ENCODE measurements at places on chromosomes 3 and 15.
A peak's percentile ranks its signal among the peaks of the same experiment; 100 is the strongest.

GRCh38 chr3:150409125-150409511 lies 1.0 kb downstream of the TSC22D2 start:
- DNase-seq: no peak

DNA sequence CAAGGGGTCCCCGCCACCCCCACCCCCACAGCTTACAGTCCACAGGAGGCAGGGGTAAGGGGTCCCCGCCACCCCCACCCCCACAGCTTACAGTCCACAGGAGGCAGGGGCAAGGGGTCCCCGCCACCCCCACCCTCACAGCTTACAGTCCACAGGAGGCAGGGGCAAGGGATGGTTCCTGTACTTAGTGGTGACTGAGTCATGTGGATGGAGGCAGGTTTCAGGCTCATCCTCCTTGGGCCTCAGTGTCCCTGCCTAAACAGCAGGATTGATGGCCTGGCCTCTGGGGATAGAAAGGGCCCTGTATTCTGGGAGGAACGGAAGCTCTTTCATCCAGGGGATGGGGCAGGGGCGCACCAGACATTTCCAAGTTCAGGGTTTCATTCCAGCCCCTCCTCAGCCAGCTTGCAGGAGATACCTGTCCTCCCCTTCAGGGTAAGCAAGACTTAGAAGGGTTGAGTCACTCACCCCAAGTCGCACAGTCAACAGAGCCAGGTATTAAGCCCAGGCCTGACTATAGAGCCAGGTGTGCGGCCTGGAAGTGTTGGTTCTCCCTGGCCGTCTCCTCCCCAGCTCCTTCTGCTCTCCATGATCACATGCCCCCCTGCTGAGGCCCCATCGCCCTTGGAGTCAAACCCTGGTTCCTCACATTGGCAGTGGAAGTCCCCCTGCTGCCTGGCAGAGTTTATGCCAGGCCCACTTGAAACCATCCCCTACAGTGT lies 12.5 kb downstream of the CSK start:
- no peak for DNase-seq

- DNase-seq: no peak
Measured at GRCh38 chr15:82021992-82022391, 23.8 kb downstream of the MEX3B start.

- DNase-seq: no peak
Measured at GRCh38 chr15:85619992-85620689, 174.6 kb downstream of the KLHL25 start.

GRCh38 chr15:33934396-33934795 lies 33.9 kb upstream of the CHRM5 start:
- no peak for DNase-seq

DNA sequence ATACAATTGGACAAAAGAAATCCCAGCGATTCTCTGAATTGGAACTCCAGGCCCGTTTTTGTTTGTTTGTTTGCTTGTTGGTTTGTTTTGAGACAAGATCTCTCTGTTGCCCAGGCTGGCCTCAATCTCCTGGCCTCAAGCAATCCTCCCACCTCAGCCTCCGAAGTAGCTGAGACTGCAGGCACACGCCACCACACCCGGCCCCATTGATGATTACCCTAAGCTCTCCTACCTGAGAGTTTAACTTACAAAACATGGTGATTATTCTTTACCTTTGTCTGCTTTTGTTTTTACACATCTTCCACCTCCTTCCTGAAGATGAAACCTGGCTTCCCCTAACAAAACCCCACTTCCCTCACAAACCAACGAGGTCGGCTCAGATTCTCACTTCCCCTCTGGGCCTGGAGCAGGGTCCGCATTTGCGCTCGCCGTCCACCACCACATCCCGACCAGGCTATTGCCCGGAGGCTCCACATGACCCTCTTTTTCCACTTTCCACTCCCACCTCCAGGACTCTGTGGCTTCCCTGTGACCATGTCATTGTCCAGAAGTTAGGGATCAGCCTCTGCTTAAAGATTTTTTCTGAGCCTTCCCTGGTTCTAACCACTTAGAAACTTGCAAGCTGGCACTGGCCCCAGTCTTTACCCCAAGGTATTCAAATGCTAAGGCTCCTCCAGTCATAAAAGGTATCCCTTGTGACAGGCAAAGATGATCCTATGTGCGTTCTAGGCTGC lies 14.8 kb downstream of the KLHL6 start:
- DNase-seq: no peak

DNA sequence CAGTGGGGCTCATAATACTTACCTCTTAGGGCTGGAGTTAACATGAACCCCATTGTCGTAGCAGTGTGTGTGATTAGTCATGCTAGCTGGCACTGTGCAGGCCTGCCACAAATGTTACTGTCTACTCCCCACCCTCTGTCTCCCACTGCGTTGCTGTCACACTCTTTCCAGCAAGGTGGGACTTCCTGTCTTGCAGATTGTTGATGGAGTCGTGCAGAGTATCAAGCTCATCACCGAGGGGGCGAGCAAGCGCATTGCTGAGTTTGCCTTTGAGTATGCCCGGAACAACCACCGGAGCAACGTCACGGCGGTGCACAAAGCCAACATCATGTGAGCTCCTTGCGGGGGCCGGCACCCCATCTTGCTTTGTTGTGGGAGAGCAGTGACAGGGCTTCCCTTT lies 12.9 kb downstream of the IDH3A start:
- DNase-seq: no peak

- no peak for DNase-seq
Measured at GRCh38 chr3:13318626-13319470, 101.3 kb downstream of the NUP210 start.

DNA sequence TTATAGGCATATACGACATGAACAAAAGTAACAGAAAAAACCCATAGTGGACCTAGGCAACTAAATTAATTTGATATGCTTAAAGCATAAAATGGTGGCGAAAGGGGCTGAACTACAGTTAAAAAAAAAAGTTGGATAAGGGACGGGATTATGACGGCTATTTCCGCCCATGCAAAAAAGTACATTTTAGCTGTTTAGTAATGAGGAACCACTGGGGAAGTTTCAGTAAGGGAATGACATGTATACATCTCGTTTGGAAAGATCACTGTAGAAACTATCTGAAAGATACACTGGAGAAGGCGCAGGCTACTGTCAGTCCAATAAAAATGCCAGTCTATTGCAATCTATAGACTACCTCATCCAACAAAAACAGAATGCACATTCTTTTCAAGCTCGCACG lies 65.6 kb downstream of the ZNF148 start:
- no peak for DNase-seq

DNA sequence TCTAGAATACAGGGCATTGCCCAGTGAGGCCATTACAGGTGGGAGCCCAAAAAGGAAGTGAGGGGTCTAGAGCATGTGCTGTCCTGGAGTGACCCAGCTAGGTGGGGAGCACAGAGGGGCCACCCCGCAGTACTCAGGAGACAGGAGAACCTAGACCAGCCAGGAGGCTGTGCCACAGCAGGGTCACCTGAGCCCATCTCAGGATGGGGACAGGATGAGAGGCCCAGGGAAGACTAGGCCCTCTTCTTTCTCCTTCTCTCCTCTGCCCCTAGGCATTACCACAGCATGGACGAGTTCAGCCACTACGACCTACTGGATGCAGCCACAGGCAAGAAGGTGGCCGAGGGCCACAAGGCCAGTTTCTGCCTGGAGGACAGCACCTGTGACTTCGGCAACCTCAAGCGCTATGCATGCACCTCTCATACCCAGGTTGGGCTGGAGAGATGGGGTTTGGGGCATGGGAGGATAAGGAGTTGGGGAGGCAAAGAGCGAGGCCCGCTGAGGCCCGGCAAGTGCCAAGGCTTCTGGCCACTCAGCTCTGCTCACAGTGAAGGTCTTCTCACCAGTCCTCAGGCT lies 20.6 kb downstream of the LOXL1 start:
- DNase-seq: no peak

DNA sequence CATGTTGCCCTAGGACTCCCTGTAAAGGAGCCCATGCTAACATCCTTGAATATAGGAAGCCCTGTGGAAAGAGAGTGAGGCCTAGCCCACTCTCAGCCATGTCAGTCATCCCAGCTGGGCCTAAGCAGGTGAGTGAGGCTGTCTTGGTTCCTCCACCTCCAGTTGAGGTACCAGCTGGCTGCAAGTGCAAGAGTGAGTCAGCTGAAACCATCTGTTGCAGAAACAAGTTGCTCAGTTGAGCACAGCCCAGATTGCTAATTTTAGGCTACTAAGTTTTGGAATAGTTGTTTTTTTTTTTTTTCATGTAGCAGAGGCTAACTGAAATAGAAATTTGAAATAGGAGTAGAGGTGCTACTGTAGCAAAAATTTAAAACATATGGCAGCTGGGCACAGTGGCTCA lies 43.7 kb upstream of the ADPGK start:
- DNase-seq: no peak

- DNase-seq: no peak
Measured at GRCh38 chr3:193564012-193564411, 9.3 kb upstream of the ATP13A4 start.

GRCh38 chr3:125025642-125026041 lies 30.2 kb downstream of the HEG1 start:
- DNase-seq: no peak

- DNase-seq: no peak
Measured at GRCh38 chr15:58240191-58240932, 102.2 kb downstream of the AQP9 start.

DNA sequence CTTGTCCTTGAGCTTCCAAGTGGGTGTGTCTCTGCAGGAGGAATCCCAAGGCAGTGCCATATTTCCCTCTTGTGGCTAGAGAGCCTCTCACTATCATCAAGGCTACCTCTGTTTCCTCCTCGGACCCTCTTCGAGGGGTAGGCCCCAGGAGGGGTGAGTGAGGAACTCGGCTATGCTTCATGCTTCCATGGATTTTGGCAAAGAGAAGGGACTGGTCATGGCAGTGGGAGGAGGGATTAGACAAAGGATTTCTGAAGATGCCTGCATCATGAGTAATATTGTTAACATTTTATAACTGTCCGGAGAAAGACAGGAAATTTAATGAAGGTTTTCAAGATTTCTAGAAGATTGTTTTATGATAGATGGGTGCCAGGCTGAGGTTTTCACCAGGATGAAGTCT lies 241.5 kb downstream of the CLSTN2 start:
- no peak for DNase-seq

GRCh38 chr3:71805199-71805598 lies 20.3 kb upstream of the PROK2 start:
- DNase-seq: no peak

DNA sequence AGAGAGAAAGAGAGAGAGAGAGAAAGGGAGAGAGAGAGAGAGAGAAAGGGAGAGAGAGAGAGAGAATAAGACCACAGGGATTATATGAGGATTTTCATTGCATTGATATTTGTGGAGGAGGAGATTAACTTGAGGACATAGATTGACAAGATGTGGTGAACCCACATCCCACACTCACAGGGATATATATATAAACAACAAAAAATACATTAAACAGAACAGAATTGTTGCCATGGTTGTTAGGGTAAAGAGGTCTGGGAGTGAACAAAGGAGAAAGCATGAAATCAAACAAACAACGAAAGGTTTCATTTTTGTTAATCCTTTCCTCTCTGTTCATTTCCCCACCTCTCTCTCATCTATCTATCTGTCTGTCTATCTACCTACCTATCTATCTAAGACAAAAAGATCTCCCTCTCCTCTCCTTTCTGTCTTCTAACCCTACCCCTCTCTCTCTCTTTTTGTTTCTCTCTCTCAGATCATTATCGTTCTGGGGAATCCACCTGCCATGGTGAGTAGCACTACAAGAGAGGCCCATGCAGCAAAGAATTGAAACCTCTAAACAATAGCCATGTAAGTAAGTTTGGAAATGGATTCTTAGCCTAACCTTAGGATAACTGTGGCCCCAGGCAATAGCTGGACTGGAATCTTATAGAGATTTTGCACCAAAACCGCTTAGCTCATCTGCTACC lies 280.9 kb downstream of the RAP2B start:
- DNase-seq: no peak

GRCh38 chr3:50971487-50971924 lies 296.8 kb downstream of the DOCK3 start:
- peak; percentile 9 for DNase-seq

DNA sequence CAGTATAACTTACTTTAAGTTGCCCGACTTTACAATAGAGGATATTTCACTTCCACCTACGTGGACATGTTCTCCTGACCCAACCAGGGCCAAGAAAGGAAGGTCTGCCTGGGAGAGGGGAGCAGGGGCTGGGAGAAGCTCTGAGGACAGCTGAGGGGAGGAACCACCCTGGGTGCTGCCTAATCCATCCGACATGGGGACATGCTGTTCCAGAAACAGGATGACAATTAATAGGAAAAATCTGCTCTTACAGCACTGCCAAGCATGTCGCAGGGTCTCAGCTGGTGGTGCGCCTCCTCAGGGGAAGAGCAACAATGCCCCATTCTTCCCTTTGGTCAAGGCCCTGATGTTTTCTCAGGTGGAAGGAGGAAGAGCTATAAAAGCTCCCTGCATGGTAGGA lies 132.3 kb downstream of the NTRK3 start:
- no peak for DNase-seq

DNA sequence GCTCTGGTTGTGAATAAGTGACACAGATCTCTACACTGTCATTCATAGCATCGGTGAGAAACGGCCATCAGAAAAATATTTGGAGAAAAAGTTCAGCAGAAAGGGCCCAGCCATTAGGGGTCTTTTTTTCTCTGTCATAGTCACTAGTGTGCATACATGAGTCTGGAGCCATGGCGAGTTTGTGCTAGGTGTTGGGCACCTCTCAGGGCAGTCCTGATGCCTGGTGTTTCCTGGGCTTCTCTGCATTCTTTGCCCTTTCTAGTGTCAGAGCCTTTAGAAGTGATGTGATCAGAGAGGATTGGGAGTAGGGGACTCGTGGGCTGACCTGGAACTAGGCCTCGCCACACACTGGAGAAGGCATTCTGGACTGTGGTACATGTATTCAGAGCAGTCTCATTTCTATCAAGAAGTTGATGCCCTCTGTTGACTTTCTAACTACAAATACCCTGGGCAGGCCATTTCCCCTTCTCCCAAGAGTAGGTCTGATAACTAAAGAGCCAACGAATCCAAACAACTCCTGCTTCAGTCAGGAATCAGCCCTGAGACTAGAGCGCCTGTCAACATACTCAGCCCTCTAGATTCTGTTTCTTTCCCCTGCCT lies 1.6 kb downstream of the KY start:
- no peak for DNase-seq

- no peak for DNase-seq
Measured at GRCh38 chr15:50543556-50543955, 2.9 kb downstream of the USP50 start.

GRCh38 chr3:160540551-160540950 lies 24.8 kb downstream of the KPNA4 start:
- DNase-seq: no peak

GRCh38 chr15:84035399-84035766 lies 200.2 kb upstream of the GOLGA6L4 start:
- DNase-seq: no peak

DNA sequence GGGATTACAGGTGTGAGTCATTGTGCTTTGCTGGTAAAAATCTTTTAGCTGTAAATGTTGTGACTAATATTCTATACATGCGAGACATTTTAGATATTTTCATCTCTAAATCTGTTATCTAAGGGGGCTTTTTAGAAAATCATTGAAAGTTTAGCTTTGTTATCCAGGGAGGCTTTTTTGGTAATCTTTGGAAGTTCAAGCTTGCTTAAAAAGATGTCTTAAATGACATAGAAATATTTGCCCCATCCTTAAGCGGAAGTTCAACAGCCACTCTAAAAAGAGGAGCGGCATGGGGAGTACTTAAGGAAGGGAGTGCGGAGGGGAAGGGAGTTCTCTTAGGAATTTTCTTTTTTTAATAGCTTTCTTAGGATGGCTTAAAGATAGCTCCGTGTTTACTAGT lies 26.1 kb downstream of the DNAJC13 start:
- DNase-seq: no peak

GRCh38 chr15:89781055-89781454 lies 4.9 kb downstream of the MESP2 start:
- no peak for DNase-seq

- DNase-seq: no peak
Measured at GRCh38 chr3:102741105-102741504, 306.3 kb downstream of the ZPLD1 start.
